Naive thymus-derived CD8-positive, alpha-beta T cell (primary cell): ENCODE measurements at places on chromosomes 4 and X. TPM values are rescaled to one million over a fixed set of nuclear protein-coding genes. Genes with fewer than 3 reads are reported as not detected.

Gene GLUD2
- 0.32 TPM for polyA plus RNA-seq

DNA sequence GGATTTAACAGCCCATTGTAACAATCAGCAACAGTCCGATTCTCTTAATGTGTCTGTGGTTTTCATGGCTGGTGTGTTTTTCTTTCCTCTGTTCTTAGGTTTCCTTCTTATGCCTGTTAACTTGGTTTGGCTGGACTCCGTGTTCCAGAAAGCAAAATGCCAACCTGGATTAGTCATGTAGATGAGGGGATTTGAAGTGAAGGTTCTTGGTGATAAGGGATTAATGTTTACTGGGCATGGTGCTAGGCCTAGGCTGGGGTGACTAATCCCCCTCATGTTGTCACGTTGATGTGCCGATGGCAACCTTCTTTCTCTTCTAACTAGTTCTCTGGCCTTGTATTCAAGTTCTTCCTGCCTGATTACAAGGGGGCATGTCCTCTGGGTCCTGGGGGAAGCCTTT, 85.9 kb downstream of the REPS2 start:
- no peak for DNase-seq

GRCh38 chr4:86927843-86928395, 6.9 kb upstream of the AFF1 start:
- H3K27ac ChIP-seq = no peak overlapping the region
- peaks cover 11% of the 10 kb centered on the region for H3K36me3 ChIP-seq
- DNase-seq = no peak
- peaks cover 4% of the 10 kb centered on the region for H3K4me1 ChIP-seq
- no peak overlapping the region for H3K4me3 ChIP-seq

- H3K27me3 ChIP-seq = no peaks in the 10 kb centered on the region
- no peak overlapping the region for H3K4me3 ChIP-seq
- H3K36me3 ChIP-seq = no peaks in the 10 kb centered on the region
- H3K27ac ChIP-seq = no peak overlapping the region
- DNase-seq = no peak
- no peaks in the 10 kb centered on the region for H3K4me1 ChIP-seq
These were observed 396.4 kb upstream of the TRAM1L1 start for GRCh38 chr4:117481742-117482141.

Gene CCNB3
- polyA plus RNA-seq = not detected

DNA sequence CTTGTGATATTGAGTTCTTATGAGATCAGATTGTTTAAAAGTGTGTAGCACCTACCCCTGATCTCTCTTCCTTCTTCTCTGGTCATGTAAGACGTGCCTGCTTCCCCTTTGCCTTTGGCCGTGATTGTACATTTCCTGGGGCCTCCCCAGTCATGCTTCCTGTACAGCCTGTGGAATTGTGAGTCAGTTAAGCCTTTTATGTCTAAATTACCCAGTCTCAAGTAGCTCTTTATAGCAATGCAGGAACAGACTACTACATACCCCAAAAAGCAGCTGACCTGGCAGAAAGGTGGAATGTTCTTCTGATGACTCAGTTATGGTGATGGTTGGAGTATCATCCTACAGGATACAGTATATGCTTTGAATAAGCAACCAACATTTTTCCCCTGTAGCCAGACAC, 11.4 kb upstream of the MCUB start:
- no peak for DNase-seq

- H3K27ac ChIP-seq = no peak overlapping the region
- DNase-seq = no peak
- H3K27me3 ChIP-seq = peaks cover 16% of the 10 kb centered on the region
- no peak overlapping the region for H3K4me3 ChIP-seq
These were observed 46.8 kb upstream of the RADX start for GRCh38 chrX:106564986-106565385.

DNA sequence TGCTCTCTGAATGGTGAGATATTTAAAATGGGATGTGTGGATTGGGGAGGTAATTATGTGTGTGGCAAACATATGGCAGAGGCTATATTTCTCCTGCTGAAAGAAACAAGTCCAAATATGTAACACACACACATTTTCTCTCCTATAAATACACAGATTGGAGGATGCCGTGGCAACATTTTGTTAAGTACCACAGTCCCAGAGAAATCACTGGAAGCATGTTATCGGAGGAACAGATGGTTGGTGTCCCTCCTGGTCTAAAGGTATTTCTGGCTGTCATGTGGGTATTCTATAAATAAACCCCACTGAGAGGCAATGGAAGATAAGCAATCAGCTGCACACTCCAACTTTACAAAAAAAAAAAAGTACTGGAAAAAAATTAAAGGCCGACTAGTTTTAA, 528.3 kb upstream of the BOD1L1 start:
- no peak for DNase-seq
- H3K27ac ChIP-seq = no peak overlapping the region
- no peaks in the 10 kb centered on the region for H3K27me3 ChIP-seq
- H3K36me3 ChIP-seq = no peaks in the 10 kb centered on the region
- H3K4me1 ChIP-seq = no peaks in the 10 kb centered on the region
- H3K4me3 ChIP-seq = no peak overlapping the region

DNA sequence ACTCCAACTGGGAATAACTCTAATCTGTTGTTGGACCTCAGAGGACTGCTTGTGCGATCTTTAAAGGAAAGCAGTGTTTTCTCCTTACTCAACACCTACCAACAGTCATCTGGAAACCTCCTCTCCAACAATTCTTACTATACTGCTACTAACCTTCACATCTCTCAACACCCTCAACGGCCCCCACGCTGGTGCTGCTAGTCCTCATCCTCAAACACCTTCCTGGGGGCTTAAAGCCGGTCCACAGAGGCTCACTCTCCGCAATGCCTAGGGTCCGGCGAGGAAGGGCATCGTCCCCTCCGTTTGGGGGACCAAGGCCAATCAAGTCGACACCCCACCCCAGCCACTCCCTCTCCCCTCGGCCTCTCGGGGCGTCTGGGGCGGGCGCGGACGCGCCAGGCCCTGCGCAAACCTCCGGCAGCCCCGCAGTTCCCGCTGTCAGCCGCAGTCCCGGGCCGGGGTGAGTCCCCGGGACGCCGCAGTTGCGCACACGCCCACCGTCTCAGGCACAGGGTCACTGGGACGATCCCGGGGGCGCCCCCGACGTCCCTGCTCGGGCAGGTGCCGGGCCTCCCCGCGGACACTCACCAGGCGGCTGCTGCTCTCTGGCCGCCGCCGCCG, 418 bp downstream of the TAB3 start:
- H3K27me3 ChIP-seq = no peaks in the 10 kb centered on the region
- H3K36me3 ChIP-seq = no peaks in the 10 kb centered on the region
- H3K4me1 ChIP-seq = peaks cover 43% of the 10 kb centered on the region
- DNase-seq = no peak
- peak overlapping the region; percentile 90 for H3K27ac ChIP-seq
- H3K4me3 ChIP-seq = peak overlapping the region; percentile 89
